Thoracic aorta endothelial cell (primary cell): ENCODE measurements at places on chromosomes 7 and 10. TPM values are rescaled to one million over a fixed set of nuclear protein-coding genes. Genes with fewer than 3 reads are reported as not detected.

The CWF19L1 gene
- 45.1 and 54.4 TPM in 2 replicates for total RNA-seq

The PVRIG gene
- total RNA-seq, result not detected in 2 replicates

The METTL27 gene
- 0.66 and 4.7 TPM in 2 replicates for total RNA-seq

The NODAL gene
- total RNA-seq, result not detected in 2 replicates

The LLCFC1 gene
- total RNA-seq, result not detected in 2 replicates

The UNCX gene
- not detected in 2 replicates for total RNA-seq

The SHH gene
- total RNA-seq, result not detected in 2 replicates

The CPA1 gene
- not detected in 2 replicates for total RNA-seq

The SLC13A4 gene
- total RNA-seq, result not detected in 2 replicates
